ENCODE measurements at places on chromosomes 4 and X.

DNA sequence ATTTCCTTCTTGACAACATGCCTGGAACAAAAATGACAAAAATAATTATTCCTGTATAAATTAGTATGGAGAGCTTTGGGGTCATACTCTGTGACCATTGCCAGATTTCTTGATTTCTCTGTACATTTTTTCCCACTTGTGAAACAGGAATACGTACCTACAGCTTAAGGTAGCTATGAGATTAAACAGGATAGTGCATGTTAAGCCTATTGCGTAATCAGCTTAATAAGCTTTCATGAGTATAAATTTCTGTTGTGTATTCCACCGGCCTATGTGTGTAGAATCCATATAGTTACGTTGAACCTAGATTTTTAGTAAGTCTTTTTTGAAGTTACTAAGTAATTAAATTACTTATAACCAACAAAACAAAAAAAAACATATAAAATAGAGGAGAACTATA is 334.9 kb downstream of the DCTD start:
- DNase-seq: no peak

DNA sequence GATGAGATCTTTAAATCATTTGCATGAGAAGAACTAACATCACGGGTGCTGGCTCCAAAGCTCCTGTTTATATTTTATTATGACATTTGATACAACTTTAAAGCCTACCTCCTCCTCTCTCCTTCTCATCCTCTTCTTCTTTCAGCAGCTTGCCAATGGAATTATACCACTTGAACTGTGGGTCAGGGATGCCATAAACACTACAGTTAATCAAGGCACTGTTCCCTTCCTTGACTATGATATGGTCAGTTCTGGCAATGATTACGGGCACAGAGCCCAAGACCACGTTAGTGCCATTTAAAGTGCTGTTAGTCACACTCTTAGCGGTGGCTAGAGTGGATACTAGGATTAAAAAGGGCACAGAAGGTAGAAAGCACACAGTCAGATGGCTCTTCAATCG is 20.7 kb downstream of the MFAP3L start:
- DNase-seq: no peak

- DNase-seq: peak; percentile 19
These were observed 77.0 kb downstream of the GPC3 start for GRCh38 chrX:133908223-133908955.

- no peak for DNase-seq
These were observed 983.6 kb downstream of the RPA4 start for GRCh38 chrX:97867266-97867665.

DNA sequence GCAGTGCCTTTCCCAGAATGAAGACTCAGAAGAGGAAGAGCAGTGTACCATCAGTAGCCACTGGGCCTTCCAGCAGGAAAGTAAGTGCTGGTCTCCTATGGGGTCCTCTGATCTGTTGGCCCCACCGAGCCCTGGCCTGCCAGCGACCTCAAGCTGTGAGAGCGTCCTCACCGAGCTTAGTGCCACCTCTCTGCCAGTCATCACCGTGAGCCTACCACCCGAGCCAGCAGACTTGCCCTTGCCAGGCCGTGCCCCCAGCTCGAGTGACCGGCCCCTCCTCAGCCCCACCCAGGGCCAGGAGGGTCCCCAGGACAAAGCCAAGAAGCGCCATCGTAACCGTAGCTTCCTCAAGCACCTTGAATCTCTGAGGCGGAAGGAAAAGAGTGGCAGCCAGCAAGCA is 69.7 kb downstream of the STARD8 start:
- no peak for DNase-seq

DNA sequence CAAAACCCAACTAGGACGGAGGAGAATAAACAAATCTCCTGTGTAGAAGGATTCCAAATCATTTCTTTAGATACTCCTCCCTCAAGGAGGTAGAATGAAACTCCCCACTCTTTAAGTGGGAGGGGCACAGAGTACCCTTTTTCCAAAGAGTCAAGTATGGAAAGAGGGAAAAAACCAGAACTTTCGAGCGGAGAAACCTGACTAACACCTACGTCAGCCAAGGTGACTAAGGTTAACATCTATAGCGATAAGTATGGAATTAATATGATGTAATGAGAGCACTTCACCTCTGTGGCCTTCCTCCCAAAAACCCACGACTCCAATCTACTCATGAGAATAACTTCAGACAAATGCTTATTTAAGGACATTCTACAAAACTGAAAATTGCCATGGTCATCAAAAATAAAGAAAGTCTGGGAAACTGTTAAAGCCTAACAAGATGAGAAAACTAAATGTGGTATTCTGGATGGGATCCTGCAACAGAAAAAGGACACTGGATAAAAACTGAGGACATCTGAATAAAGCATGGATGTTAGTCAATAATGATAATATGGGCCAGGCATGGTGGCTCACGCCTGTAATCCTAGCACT is 157.0 kb upstream of the MAP3K15 start:
- DNase-seq: no peak

- DNase-seq: no peak
These were observed 22.1 kb downstream of the PPP1R2C start for GRCh38 chrX:42755815-42756214.

DNA sequence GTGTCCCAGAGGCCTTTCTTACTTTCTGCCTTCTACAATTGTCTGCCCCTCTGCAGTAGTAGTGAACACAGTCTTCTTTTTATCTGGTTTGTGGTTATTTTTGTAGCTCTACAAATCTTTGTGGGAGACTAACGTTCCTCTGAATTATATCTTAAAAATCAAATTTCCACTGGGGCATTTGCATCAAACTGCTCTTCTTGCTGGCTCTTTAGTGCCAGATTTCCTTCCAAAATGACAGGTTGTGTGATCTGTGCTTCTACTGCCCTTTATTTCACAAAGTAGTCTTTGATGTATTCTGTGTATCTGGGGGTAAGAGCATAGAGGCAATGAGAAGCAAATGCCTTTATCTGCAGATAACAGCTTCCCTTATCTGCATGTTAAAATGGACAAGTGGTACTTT is 34.5 kb downstream of the TSPAN7 start:
- DNase-seq: no peak

GRCh38 chr4:113447061-113447460 is 314.5 kb downstream of the CAMK2D start:
- no peak for DNase-seq

- DNase-seq: no peak
These were observed 154.4 kb downstream of the PTTG2 start for GRCh38 chr4:38114386-38115150.

GRCh38 chrX:114134465-114134864 is 449.4 kb upstream of the HTR2C start:
- no peak for DNase-seq

Measured in fibroblast of skin of left biceps (primary cell).